ENCODE measurements at places on chromosomes 13 and 19.

DNA sequence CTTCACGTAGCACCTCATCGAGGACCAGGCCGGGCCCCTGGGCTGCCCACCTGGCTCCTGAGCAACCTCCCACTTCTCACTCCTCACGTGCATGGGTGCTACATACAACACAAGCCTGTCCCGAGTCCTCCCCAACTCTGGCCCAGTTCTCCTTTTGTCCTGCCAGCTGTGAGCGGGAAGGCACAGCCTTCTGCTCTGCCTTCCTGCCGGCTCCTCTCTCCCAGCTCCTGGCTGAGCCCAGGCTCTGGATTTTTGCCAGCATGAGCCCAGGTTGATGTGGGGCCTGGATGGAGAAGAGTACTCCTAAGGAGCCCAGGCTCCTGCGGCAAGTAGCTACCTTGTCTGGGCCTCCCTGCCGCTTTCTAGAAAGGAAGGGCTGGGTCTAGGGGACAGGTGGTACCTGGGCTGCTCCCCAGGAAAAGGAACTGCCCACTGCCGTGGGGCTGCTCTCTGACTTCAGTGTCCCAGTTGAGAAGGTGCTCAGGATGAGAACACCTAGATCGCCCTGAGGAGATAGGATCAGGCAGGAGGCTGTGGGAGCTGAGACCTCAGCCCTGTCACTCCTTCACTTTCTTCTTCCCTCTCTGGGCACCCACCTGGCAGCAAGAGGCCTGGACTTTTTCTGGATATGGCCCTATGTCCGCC lies 23.6 kb downstream of the LYL1 start:
- DNase-seq = no peak

GRCh38 chr13:95485045-95485517 lies 67.4 kb upstream of the CLDN10 start:
- no peak for DNase-seq

GRCh38 chr13:20263393-20264044 lies 31.4 kb upstream of the GJB6 start:
- DNase-seq = no peak

- DNase-seq = no peak
These were observed 25.3 kb downstream of the PEPD start for GRCh38 chr19:33496038-33496895.

DNA sequence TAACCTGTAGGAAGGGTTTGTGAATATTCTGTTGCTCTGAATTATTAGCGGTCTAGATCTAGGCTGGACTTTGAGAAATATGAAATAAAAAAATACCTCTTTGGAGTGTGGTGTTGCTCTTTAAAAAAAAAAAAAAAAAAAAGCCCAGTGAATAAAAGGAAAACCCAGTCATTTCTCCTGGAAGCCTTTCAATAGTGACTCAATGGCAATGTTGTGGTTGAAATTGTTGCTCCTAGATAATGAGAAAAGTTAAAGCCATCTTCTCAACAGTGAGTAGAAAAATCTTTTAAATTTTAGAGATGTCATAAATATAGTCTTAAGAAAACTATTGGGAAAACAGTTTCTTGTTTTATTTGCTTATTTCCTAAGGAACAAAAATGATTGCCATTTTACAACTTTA lies 135.3 kb downstream of the RFC3 start:
- peak; percentile 44 for DNase-seq

Data from fibroblast of skin of left quadriceps (primary cell).